ENCODE measurements at places on chromosomes 13 and 19.

GRCh38 chr13:113788413-113789135 lies 29.5 kb downstream of the TMEM255B start:
- DNase-seq, result no peak

GRCh38 chr19:48346191-48346590 lies 17.5 kb downstream of the TMEM143 start:
- DNase-seq, result no peak

GRCh38 chr19:6521718-6522646 lies 8.8 kb upstream of the TNFSF9 start:
- no peak for DNase-seq

DNA sequence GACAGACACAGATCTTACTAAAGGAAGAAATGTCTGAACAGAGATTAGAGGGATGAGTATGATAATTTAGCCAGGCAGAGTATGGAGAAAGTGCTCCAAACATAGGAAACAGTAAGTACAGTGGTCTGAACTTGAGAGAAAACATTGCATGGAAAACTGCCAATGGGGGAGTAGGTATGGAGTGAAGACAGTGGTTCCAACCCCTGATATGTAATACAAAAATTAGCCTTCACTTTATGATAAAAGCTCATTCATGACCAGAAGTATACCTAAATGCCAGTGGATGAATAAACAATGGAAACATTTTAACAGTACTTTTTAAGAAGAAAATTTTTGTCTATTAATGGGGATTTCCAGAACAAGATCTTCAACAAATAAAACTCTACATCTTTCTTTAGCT lies 334.0 kb downstream of the DIAPH3 start:
- DNase-seq, result no peak

DNA sequence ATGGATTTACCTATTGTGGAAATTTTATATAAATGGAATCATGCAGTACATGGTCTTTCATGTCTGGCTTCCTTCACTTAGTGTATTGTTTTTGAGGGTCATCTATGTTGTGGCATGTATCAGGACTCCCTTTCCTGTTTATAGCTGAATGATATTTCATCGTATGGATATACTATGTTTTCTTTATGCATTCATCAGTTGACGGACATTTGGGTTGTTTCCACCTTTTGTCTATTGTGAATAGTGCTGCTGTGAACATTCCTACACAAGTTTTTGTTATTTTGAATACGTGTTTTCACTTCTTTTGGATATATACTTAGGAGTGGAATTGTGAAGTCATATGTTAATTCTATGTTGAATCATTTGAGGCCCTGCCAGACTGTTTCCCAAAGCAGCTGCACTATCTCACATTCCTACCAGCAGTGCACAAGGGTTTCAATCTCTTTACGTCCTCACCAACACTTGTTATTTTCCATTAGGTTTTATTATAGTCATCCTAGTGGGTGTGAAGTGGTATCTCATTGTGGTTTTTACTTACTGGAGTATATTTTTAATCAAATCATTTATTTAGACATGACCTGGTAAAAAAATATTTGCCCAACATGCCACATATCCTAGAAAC lies 262.7 kb downstream of the DLEU7 start:
- DNase-seq, result no peak

GRCh38 chr19:6286676-6287075 lies 6.9 kb upstream of the MLLT1 start:
- no peak for DNase-seq

- no peak for DNase-seq
Measured at GRCh38 chr13:48571126-48571913, 38.4 kb upstream of the RCBTB2 start.

- DNase-seq, result no peak
Measured at GRCh38 chr19:29439688-29440550, 85.9 kb upstream of the VSTM2B start.

GRCh38 chr19:35468637-35469036 lies 20.6 kb downstream of the FFAR2 start:
- DNase-seq, result no peak

DNA sequence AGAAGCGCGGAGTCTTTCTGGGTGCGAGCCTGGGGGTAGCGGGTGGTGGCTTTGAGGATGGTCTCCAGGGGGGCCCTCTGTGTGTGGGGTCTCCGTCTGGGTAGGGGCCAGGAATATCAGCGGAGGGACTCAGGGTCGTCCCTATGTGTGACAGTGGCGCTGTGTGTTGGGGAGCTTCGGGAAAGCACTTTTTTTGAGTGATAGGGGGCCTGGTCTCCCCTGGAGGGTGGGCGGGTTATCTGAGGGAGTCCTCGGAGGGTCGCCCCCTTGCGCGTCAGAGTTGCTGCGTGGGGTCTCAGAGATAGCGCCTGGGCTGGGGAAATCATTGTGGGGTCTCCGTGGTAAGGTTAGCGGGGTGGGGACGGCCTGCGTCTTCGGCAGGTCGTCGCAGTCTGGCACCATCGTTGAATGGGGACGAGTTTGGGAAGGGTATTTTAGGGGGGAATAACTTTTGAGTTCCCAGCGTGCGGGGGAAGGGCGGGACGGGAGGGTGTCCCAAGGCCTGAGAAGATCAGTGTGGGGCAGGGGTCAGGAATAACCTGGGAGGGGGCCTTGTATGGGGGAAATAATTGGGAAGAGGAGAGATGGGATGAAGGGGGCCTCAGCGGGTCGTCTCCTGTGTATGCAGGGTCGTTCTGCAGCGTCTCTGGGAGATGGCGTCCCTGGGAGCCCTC lies 857 bp downstream of the IER2 start:
- no peak for DNase-seq

DNA sequence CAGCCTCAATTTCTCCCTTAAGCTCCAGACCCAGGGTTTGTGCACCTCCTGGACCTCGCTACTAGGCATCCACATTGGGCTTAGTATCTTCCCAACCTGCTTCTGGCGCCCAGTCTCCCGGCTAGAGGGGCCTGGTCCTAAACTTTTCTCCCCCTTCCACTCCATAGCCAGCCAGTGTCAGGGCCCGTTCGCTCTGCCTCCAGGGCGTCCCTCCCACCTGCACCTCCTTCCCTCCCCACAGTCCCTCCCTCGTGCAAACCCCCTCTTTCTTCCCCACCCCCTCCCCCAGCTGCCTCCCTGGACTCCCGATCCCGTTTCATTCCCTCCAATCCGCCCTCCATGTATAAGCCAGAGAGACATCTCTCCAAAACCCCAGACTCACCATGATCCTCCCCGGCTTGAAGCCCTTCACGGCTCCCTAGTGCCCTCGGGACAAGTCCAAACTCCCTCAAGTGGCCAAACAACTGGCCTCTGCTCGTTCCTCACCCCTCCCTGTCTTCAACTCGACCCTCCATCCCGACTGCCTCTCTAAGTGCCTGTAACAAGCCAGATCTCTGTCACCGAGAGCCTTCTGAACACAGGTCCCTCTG lies 997 bp upstream of the SAMD4B start:
- DNase-seq, result no peak

DNA sequence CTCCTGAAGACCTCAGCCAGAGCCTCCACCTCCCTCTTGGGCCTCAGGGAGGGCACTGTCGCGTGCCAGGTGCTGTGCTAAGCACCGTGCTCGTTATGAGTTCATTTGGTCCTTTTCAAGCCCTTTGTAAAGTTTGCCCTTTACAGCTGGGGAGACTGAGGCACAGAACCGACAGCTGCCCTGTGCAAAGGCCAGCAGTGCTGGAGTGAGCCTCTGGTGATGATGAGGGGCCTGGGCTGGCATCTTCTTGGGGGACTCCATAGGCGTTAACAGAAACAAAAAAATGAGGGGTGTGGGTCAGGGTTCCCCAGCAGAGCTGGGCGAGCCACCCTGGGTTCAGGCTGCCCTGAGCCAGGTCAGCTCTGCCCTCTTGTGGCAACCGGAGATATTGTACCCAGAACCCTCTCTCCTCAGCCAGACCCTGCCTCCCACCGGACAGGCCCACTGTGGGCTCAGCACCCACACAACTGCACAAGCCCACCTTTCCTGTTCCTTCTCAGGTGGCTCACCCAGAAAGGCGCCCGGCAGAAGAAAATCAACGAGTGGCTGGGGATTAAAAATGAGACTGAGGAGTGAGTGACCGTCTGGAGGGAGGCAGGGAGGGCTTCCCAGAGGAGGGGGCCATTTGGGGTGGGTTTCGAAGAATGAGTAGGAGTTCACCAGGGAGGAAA lies 5.5 kb upstream of the IFI30 start:
- DNase-seq, result no peak

DNA sequence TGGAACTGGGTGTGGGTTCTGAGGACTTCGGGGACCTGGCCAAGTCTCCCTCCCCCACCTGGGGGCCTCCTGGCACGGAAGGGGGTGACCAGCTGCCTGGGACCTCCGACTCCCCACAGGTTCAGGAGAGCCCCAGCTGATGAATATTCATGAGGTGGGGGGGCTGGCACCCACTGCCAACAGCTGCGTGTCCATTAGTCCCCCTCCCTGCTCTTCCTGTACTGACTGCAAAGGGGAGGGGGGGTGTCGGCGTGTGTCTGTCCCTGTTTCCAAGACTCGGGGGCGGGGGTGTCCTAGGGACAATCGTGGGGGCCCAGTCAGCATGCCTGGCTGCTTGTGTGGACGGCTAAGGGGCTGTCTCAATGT lies 10.6 kb upstream of the NFIX start:
- no peak for DNase-seq

DNA sequence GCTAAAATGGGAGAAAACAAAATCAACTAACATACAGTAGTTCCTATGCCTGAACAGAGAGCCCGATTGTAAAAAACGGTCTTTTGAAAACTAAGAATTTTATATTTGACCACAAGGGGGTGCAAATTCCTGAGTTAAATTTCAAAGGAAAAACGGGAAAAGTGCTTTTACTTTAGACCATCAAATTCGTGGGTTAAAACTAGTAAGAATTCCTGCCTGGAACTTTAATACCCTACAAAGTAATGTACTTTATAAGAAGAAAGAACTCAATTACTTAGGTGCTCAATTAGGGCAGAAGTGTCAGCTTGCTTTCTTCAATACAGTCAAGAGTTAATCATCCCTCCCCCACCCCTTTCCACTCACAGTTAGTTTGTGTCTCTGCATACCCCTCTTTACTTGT lies 69.8 kb downstream of the KCNRG start:
- DNase-seq, result no peak

- no peak for DNase-seq
Measured at GRCh38 chr19:36097036-36097435, 13.9 kb upstream of the OVOL3 start.
